Activated T-cell treated with anti-CD3 and anti-CD28 coated beads for 4 hours (primary cell): ENCODE measurements at places on chromosomes 1 and 21.

GRCh38 chr1:49630156-49630555 lies 393.6 kb downstream of the AGBL4 start:
- DNase-seq, result no peak

DNA sequence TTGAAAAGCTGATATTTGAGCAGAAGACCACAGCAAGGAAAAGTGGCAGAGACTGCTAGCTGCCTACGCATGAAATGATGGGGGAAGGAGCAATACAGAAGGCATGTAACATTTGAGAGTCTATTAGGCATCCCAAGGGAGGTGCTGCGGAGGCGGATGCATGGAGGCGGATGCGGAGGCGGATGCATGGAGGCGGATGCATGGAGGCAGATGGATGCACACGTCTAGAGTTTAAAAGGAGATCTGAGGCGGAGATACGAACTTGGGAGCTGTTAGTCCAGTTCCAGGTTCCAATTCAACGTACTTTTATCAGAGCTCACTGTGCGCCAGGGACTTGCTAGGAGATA lies 744 bp upstream of the DDX20 start:
- DNase-seq, result peak; percentile 12

GRCh38 chr1:235806123-235806522 lies 60.6 kb downstream of the LYST start:
- no peak for DNase-seq

- DNase-seq, result no peak
These were observed 30.6 kb upstream of the EXO1 start for GRCh38 chr1:241817331-241817792.

- no peak for DNase-seq
These were observed 51.2 kb upstream of the LRP8 start for GRCh38 chr1:53378932-53379661.

- DNase-seq, result no peak
These were observed 147.8 kb upstream of the MAP1LC3C start for GRCh38 chr1:242146652-242147051.

GRCh38 chr21:37210130-37210529 lies 57.0 kb downstream of the VPS26C start:
- DNase-seq, result no peak

- DNase-seq, result no peak
These were observed 109.5 kb downstream of the SPSB1 start for GRCh38 chr1:9402256-9402616.

DNA sequence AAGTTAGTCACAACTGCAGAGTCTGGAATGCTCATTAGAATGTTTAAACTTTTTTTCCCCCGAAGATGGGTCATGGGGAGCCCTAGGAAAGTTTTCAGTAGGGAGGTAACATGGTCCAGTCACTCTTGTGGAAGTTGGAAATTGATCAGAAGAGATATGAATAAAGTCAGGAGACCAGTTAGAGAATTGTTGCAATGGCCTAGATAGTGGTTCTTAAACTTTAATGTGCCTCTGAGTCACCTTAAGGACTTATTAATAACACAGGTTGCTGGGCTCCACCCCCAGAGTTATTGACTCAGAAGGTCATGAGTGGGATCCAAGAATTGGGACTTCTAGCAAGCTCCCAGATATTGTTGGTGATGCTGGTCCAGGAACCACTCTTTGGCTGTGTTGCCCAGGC lies 3.2 kb upstream of the TFAP2E start:
- no peak for DNase-seq

- DNase-seq, result no peak
These were observed 412 bp downstream of the GPR25 start for GRCh38 chr1:200873116-200873670.

DNA sequence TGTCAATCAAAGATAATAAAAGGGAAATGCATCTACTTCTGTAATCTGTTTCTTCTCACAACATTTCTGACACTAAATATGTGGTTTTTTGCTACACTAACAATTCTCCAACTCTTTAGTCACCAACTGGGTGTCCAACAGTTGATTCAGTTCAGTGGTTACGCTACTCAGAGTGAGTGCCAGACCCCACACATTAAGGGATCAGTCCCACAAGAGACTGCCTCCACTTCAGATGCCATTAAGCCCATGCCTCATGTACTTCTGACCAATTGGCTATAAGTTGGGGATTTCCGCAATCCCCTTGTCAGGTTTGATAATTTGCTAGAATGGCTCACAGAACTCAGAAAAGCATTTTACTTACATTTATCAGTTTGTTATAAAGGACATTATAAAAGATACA lies 28.4 kb downstream of the RNF2 start:
- DNase-seq, result no peak

DNA sequence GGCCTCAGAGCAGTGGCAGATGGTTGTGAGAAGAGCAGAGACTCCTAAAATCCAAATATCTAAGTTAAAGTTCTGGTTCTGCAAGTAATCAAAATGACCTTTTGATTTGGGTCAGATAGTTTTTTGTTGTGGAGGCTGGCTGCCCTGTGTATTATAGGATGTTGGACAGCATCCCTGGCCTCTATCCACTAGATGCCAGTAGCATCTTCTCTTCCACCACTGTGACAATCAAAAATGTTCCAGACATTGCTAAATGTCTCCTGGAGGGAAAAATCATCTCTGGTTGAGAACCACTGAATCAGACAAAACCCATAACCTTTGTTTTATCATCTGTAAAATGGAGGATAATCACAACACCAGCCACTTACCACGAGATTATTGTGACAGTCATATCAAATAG lies 5.9 kb upstream of the DPT start:
- no peak for DNase-seq

GRCh38 chr1:4959216-4959615 lies 304.8 kb downstream of the AJAP1 start:
- no peak for DNase-seq

DNA sequence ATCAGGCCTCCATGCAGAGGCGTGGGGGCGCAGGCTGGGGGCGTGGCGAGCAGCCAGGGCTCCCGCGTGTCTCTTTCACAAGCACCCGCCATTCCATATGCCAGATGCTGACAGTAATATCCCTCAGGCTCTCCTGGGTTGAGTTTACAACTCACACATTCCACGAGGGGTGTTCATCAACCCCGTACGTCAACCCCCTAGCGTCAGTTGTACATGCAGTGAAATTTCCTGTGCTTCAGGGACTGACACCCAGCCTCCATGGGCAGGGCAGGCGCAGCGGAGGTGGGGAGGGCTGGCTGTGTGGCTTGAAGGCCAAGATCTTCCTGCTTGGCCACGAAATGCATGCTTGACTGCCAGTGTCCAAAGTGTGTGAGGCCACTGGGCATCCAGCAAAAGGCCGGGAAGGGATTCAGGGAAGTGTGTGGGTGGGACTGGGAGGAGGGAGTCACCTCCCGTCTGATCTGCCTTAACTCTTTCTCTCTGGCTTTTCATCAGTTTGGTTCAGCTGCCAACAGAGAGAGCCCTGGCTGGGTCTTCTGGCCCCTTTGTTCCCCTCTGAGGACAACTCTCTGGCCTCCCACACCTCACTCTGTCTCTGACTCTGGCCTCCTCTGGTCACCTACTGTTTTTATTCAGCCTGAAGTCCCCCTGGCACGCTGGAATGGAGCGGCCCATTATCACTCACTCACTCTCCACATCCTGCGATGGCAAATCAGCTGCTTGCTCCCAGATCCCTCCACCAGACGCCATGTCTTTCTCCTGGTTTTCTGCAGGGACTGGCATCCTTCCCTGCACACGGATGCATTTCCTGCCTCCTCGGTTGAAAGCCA lies 33.8 kb downstream of the CLIC6 start:
- no peak for DNase-seq

DNA sequence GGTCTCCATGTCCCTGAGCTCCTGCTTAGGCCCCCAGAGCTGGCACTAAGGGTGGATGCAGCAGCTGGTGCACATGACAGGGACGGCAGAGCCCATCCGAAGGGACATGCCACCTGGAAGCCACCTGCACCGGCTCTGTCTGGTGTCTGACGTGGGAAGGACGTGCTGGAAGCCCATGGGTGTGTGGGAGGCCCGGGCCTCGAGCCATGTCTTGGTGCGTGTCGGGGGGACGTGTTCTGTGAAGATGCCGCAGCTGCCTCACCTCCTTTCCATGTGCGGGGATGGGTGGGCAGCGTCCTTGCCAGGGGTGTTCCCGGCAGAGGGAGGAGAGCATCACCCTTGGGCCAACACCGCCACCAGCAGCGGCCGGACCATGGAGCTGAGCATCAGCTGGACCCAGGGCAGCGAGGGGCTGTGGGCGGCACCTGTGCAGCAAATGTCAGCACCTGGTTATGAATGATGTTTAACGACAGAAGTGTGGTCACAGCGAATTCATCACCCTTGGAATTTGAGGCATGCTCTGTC lies 15.5 kb upstream of the POFUT2 start:
- DNase-seq, result no peak

DNA sequence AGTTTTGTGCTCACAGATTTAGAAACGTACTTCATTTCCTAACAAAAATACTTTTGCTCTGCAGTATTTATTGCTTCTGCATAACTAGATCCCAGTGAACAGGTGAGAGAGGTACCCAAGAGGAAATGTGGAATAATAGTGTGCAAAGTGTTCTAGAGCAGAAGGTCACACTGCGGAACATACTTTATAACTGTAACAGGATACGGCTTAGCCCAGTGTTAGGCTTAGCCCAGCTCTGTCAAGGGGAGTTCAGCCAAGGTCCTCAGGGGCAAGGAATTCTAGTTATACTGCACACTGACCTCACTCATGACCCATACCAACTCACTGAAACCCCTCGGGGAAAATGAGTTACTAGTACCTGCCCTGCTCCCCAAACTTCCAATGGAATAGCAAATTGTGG lies 55.3 kb downstream of the PTPN14 start:
- DNase-seq, result no peak

DNA sequence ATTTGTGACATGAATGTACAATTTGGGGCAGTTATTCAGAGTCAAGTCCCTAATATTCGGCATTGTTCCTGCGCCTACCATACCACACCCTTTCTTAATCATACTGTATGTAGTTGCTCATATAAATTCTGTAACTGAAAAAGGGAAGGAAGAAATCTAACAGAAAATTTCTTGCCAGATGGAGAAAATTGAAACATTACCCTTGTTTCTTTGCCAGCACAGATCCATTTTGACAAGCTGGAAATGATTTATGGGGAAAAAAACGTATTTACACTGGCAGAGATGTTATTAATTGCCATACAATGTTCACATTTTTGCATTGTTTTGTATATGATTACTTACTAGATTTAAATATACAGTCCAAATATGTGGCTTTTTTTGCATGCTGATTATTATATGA lies 363.8 kb upstream of the PKN2 start:
- no peak for DNase-seq

- DNase-seq, result no peak
These were observed 12.3 kb upstream of the IL22RA1 start for GRCh38 chr1:24155011-24155782.

- no peak for DNase-seq
These were observed 400.5 kb downstream of the MATN1 start for GRCh38 chr1:30322859-30323257.

DNA sequence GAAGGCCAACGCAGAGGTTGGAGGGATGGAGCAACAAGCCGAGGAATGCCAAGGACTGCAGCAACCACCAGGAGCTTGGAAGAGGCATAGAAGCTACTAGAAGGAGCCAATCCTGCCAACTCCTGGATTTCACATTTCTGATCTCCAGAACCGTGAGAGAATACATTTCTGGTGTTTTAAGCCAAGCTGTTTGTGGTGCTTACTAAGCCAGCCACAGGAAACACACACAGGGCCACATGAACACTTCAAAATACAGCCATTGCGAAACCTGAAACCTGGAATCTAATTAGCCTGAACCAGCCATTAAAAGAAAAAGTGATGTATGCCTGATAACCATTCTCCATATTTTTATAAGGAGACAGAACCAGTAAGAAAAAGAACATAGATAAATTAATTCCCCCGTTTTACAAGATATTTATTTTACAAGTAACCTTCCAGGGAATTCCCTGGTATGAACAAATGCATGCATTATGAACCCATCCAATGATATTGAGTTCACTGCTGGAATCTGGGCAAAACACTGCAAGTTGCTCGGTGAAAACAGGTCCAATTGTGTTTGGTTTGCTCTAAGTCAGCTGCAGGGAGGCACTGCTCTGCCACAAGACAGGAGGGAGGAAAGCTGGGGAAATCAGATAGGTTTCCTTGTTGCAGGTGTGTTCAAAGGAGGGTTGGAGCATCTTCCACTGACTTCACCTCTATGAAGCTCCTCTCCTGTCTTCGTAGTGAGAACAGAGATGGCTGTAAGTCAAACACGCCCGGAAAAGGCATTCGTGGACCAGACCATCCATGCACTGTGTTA lies 70.2 kb downstream of the ETS2 start:
- DNase-seq, result no peak

DNA sequence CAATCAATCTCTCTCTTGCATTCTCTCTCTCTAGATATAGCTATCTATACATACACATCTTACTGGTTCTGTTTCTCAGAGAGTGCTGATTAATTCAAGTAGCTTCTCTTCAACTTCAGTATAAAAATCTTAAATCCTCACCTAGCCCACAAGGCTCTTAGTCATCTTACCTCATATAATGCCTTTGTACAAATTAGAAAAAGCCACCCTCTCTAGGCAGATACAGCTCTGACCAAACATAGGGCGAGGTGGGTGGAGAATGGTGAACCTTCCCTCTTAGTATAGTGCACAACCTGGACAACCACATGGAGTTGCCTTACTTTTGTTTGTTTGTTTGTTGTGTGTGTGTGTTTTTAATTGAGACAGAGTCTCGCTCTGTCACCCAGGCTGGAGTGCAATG lies 5.1 kb upstream of the INAVA start:
- no peak for DNase-seq

GRCh38 chr1:22117851-22118250 lies 25.0 kb downstream of the WNT4 start:
- no peak for DNase-seq

DNA sequence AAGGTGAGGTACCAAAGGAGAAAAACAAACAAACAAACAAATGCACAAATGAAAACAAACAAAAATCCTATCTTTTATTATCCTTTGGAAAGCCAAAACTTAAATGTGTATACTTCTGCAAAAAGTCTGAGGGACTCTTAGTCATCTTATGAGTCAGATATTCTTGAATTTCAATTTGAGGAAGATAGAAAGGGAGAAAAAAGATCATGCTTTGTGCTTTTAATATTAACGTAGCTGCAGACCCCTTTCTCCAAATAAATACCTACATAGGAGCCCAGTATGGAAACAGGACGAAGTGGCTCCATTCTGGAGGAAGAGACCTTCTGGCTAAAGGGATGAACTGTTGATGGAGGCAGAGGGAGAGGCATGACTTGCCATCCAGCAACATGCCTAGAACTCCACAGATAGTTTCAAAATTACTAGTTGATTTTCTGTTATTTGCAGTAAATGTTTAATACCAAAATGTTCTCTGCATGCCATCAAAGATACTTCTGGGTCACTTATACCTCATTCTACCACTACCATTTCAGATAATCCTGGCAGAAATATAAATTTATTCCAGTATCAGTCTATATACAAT lies 25.4 kb downstream of the NUP210L start:
- no peak for DNase-seq
